ENCODE measurements at places on chromosomes 4 and X.

DNA sequence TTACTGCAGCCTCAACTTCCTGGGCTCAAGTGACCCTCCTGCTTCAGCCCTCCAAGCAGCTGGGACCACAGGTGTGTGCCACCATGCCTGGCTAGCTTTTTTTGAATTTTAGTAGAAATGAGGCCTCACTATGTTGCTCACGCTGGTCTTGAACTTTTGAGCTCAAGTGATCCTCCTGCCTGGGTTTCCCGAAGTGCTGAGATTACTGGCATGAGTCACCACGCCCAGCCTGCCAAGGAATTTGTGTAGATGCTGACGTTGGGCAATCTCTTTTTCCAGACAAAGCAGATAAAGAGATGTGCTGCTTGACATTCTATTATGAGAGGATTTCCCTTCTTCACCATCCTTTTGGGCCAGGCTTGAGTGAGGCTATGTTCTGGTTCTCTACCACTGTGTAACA lies 254.5 kb upstream of the RPS6KA3 start:
- DNase-seq = no peak

DNA sequence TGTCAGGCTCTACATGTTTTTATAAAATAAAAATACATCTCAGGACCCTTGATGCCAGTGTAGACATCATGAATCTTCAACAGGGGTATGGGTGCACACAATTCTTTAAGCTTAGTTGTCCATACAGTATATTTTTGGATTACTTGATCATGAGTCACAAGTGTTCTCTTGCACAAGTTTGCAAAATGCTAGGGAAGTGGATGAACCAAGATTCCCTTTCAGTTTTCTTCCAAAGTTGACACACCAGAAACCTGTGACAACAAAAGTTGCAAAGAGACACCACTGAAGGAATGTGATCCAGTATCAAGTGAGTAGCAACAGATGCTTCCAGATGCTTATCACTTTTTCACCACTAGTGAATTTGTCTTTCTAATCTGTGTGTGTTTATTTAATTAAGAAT lies 1021.2 kb downstream of the PCDH7 start:
- DNase-seq = no peak

DNA sequence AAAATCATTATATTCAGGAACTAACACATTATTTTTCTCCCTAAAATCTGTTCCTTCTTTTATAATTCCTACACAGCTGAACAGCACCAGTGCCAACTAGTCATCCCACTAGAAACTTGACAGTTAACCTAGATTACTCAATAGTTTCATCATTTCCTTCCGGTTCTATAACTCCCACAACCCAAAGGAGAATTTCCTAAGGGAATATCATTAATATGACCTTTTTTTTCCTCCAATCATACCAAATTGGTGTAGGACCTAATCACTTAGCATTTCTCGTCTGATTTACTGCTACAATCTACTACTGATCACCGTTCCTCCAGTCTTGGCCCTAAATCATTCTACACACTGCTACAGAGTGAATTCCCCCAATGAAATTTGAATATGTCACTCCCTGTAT lies 45.9 kb downstream of the WDFY3 start:
- DNase-seq = no peak

- DNase-seq = no peak
Observed at GRCh38 chr4:75545526-75545925, 10.3 kb upstream of the ODAPH start.

GRCh38 chrX:15173411-15173810 lies 96.5 kb downstream of the ASB9 start:
- DNase-seq = no peak

DNA sequence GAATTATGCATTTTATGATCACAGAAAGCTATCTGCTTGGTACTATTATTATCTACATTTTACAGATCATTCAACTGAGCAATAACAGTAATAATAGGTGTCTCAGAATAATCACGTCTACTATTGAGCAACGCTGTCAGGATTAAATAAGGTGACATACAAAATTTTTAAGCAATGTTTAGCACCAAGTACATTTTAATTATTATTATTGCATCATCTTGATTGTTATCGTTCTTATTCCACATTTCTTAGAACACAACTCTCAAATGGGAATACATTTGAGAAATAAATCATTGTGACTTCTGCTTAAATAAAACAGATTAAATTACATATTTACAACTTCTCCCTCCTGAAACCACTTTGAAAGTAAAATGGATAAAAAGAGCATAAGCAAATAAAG lies 1083.5 kb upstream of the ADGRL3 start:
- DNase-seq = no peak

DNA sequence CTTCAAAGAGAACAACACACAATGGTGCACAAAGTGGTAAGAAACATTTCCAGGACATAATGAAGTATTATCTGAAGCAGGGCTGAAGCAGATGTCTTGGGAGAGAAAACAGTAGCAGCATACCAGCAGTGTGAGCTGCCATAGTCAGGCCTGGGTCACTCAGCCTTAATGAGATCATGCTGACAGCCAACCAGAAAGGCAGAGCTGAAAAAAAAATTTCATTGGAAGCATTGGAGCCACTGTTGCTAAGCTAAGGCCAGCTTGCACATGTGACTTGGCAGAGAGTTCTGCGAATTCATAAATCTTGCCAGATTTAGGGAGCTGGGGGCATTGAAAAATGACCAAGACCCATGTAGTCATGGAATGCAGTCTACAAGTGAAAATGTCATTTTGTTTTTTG lies 444.0 kb upstream of the PITX2 start:
- DNase-seq = no peak

Measured in activated naive CD4-positive, alpha-beta T cell treated with Interleukin-2 at 50 U/mL for 16 hours (primary cell).